Upper lobe of right lung (tissue), 1 donor: ENCODE measurements at places on chromosomes 16 and 17. TPM values are rescaled to one million over a fixed set of nuclear protein-coding genes. Genes with fewer than 3 reads are reported as not detected.

ABCC1 gene
- total RNA-seq: 50.6 TPM

CNGB1 gene
- not detected for total RNA-seq

POLR3E gene
- total RNA-seq: 43.3 TPM

ALOX12B gene
- total RNA-seq: not detected

NOD2 gene
- total RNA-seq: 4.2 TPM

ZG16 gene
- not detected for total RNA-seq

FOXF1 gene
- 46.4 TPM for total RNA-seq

HBZ gene
- not detected for total RNA-seq

SSTR5 gene
- not detected for total RNA-seq

HSPB9 gene
- not detected for total RNA-seq

ZPBP2 gene
- total RNA-seq: not detected

ATF7IP2 gene
- total RNA-seq: 12.3 TPM

HBM gene
- not detected for total RNA-seq

CCL22 gene
- total RNA-seq: 3.8 TPM

MYBBP1A gene
- total RNA-seq: 46.7 TPM

RPL38 gene
- 659 TPM for total RNA-seq

C17orf78 gene
- total RNA-seq: not detected

FNDC8 gene
- not detected for total RNA-seq

TP53TG3C gene
- total RNA-seq: not detected

DYNLRB2 gene
- total RNA-seq: not detected

GLP2R gene
- 1.8 TPM for total RNA-seq

EME1 gene
- total RNA-seq: 1.3 TPM

PAM16 gene
- total RNA-seq: 41.2 TPM

TMEM204 gene
- 69.2 TPM for total RNA-seq

ITGAD gene
- 0.20 TPM for total RNA-seq

RCVRN gene
- total RNA-seq: 0.17 TPM

CCDC92B gene
- total RNA-seq: 0.20 TPM
